Suppressor macrophage treated with lipopolysaccharide for 1 hour (primary cell): ENCODE measurements at places on chromosomes 13 and 19.

- no peak for DNase-seq
Observed at GRCh38 chr13:48121733-48122132, 26.8 kb upstream of the MED4 start.

- peak; percentile 5 for DNase-seq
Observed at GRCh38 chr19:15107061-15108010, at the start of gene SYDE1. SYDE1 (plus strand) TSS chr19:15107401; CDS start chr19:15107434, 33 bp downstream.

- DNase-seq, result no peak
Observed at GRCh38 chr19:50490411-50490811, 13.8 kb upstream of the GARIN5A start.

DNA sequence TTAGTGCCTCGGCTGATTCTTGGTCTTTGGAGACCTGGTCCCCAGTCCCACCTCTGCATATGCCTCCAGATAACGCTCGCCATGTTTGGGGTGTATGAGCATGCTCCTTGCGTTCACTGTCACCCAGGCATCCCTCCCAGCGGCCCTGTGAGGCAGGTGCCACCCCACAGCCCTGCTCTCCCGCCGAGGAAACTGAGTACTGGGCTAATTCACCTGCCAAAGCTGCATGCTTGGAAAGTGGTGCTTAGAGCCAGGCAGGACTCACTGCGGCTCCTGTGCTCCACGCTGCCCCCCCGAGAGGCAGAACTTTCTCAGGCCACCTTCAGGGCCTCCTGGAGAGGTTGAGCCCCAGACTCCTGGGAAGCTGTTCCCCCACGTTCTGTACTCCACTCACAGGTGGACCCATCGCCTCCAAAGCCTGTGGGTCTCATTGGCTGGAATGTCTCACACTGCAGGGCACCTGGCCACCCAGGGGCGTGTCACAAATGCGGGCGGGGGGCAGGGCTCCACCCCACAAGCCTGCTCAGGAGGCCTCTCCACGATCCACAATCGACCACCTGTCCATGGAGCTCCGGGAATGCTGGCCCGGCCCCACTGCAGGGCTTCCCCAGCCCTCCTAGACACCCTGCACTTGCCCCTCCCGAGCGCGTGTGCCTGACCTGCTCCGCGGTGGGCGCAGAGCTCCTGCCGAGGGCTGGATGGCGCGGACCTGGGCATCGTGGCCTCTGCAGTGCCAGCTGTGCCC lies 64.6 kb downstream of the ATP11A start:
- DNase-seq, result no peak

DNA sequence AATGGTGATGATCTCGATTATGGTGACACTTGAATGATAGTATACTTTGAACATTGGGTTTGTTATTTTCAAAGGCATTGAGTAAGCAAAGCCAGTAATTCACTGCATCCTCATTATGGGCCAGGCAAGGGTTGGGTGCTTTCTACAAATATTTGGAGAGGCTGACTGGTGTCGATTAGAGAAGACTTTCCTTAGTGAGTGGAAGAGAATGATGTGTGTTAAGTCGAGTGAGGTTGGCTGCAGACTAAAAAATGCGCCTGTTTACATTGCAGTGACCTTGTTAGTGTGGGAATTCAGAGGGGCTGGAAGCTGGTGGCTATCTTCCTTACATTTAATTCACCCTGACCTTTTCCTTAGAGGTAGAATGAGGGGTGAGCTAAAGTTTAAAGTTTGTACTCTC lies 22.4 kb upstream of the RNF113B start:
- DNase-seq, result no peak

GRCh38 chr13:33260168-33261098 lies 25.1 kb downstream of the STARD13 start:
- no peak for DNase-seq

- DNase-seq, result no peak
Observed at GRCh38 chr13:95643571-95643935, 953 bp downstream of the DZIP1 start.

DNA sequence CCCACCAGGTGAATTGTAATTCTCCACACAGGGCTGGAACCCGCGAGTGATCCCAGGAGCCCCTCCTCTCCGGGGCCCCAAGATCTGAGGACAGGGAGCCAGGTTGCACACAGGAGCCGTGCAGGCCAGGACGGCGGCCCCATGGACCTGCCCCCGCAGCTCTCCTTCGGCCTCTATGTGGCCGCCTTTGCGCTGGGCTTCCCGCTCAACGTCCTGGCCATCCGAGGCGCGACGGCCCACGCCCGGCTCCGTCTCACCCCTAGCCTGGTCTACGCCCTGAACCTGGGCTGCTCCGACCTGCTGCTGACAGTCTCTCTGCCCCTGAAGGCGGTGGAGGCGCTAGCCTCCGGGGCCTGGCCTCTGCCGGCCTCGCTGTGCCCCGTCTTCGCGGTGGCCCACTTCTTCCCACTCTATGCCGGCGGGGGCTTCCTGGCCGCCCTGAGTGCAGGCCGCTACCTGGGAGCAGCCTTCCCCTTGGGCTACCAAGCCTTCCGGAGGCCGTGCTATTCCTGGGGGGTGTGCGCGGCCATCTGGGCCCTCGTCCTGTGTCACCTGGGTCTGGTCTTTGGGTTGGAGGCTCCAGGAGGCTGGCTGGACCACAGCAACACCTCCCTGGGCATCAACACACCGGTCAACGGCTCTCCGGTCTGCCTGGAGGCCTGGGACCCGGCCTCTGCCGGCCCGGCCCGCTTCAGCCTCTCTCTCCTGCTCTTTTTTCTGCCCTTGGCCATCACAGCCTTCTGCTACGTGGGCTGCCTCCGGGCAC lies 3.9 kb downstream of the FFAR1 start:
- DNase-seq, result no peak

DNA sequence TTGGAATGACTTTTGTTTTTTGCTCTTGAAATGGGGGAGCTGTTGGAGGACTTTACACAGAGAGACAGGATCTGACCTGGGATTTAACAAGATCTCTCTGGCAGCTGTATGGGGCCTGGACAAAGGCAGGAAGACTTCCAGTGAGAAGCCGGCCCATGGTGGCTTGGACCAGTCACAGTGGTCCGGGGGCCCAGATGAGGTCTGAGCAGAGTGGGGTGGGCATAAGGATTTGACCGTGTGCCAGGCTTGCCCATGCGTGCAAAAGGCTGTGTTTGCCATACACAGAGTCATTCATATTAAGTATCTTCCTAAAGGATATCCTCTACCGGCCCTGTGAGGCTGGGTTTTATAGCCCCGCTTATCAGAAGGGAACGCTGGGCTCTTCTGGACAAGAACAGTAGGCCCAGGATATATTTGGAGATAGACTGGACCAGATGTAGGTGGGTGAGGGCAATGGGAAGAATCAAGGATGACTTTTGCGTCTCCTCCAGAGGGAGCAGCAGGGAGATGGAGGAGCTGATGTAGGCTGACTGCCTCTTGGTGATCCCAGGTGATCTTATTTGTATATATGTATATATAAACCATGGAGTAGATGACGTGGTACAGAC lies 4.1 kb downstream of the SPACA6 start:
- DNase-seq, result no peak

GRCh38 chr19:13138916-13139198 lies 11.3 kb downstream of the STX10 start:
- no peak for DNase-seq

GRCh38 chr13:80504453-80504852 lies 163.5 kb upstream of the SPRY2 start:
- no peak for DNase-seq

DNA sequence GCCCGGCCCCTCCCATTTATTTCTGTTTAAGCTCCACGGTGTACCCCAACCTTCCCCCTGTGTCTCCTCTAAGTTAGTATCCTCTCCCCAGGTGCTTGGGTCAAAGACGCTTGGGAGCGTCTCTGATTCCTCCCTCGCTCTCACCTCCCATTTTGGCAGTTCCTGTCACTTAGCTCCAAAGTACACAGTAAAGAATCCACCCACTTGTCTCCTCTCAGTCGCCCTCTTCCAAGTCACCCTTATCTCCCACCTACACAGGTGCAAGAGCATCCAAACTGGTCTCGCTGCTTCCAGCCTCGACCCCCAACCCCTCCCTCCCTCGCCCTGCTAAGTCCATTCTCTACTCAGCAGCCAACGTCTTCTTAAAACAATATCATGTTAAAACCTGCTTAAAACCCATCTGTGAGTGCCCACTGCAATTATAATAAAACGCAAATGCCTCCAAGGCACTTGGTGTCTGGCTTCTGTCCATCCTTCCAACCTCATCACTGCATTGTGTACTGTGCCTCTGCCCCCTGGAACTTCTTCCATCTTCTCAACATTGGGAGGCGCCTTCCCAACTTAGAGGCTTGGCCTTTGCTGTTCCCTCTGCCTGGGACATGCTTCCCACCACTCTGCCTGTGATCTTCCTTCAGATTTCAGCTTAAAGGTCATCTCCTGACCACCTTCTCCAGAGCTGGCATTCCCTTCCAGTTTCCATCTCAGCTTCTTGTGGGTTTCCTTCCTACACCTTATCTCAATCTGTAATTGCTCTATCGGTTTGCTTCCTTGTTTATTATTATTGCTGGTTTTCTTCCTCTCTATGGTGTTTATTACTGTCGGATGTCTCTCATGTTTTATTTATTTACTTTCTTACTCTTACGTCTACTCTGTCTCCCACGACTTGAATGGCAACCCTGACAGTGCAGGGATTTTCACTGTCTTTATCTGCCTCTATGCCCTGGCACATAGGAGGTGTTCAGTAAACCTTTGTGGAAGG lies 9.5 kb upstream of the KLK14 start:
- no peak for DNase-seq

DNA sequence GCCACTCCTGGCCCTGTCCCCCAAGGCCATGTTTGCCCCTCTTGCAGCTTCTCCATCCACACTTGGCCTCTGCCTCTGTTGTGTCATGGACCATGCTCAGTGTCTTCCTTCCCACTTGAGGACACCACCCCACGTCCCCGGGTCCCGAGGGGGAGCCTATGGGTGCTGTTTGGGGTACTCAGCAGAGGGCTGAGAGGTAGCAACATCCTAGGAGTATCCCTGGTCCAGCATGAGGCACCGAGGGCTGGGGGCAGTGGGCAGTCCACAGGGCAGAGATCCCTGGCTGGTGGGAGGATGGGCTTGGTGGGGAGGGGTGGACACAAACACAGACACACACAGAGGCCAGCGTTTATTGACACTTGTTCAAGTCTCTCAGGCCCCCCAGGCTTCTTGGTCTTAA lies 1.7 kb downstream of the COX7A1 start:
- no peak for DNase-seq

DNA sequence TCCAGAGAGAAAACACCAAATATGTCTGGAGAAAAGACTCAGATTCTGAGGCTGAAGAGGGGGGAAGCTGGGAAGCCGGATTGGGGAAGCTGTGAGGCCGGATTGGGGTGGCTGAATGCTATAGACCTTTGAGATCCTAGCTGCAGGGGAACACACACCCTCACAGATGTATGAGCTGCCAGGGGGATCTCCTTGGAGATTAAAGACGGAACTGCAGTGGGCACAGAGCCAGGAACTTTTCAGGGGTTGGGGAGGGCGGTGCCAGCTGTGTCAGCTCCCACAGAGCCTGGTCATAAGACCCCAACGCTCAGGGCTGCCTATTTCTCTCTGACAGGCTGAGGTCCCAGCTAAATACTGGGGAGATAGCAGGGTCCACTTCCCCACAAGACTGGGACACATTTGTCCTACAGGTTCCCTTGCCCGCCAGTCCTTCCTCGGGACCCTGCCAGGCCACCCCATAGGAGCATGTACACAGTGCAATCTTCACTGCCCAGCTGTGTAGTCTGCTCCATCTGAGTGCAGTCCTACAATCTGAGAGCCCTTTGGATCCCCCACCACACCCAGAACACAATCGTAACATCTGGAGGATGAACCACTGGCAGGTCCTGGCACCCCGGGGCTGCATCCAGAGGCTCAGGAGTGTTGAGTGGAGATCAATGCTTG lies 1893.9 kb downstream of the PCDH9 start:
- DNase-seq, result no peak

DNA sequence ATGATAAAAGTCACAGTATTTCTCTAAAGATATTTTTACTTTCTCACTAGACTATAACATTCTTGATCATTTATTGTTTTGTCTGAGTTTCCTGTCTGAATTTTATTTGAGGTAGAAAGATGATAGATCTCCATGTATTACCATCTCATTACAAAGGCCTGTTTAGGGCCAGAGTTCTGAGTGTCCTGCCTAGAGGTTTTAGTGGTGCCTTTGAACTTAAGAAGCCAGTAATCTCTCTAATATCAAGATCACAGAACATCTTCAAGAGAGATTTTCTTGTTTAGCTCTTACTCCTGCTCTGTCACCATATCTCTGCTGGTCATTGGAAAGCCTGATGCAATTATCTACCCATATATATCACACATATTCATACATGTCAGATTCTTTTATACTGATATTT lies 101.5 kb downstream of the ZAR1L start:
- no peak for DNase-seq

- no peak for DNase-seq
Observed at GRCh38 chr13:103289681-103290080, 223.5 kb upstream of the SLC10A2 start.

DNA sequence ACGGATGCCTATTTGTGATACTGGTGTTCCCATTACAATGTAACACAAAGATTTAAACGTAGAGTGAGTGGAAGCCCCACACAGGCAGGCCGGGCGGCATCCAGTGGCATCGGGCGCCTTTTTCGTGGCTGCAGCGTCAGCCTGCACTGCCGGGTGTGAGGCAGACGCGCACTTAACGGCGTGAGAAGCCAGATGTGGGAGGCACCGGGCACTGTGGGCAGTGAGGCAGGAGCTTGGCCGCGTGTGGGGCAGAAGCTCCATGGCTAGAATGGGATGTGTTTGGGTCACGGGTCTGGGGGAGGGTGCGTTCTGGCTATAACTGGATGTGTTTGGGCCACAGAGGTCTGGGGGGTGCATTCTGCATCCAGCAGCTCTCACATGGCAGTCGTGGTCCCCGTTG lies 63.1 kb upstream of the F7 start:
- DNase-seq, result no peak

GRCh38 chr19:38229585-38230073 lies 5.6 kb upstream of the DPF1 start:
- DNase-seq, result peak; percentile 51

DNA sequence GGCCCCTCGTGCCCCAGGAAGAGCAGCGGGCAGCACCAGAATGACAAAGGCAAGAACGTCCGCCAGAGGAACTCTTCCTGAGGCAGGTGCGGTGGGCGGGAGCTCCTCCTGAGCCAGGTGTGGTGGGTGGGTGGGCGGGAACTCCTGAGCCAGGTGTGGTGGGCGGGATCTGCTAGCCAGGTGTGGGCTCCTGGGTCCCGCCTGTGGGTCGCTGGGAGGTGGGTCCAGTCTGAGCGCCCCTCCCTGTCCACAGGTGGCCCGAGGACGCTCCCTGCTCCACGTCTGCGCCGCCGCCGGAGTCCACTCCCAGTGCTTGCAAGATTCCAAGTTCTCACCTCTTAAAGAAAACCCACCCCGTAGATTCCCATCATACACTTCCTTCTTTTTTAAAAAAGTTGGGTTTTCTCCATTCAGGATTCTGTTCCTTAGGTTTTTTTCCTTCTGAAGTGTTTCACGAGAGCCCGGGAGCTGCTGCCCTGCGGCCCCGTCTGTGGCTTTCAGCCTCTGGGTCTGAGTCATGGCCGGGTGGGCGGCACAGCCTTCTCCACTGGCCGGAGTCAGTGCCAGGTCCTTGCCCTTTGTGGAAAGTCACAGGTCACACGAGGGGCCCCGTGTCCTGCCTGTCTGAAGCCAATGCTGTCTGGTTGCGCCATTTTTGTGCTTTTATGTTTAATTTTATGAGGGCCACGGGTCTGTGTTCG lies 7.0 kb upstream of the HCN2 start:
- DNase-seq, result peak; percentile 55

GRCh38 chr19:41096353-41096752 lies 8.1 kb downstream of the CYP2A13 start:
- no peak for DNase-seq
